ENCODE measurements at places on chromosomes 6 and 20. TPM values are rescaled to one million over a fixed set of nuclear protein-coding genes. Genes with fewer than 3 reads are reported as not detected.

DNA sequence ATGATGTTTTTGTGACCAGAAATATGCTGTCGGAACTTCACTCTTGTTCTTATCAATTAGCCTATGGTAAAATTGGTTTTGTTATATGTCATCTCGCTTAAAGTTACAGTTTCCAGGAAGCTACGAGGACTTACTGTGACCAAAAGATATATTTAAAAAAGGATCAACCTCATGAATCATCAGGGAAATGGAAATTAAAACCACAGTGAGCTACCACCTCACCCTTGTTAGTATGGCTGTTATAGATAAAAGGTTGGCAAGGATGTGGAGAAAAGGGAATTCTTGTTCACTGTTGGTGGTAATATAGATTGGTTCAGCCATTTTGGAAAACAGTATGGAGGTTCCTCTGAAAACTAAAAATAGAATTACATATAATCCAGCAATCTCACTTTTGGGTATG lies 14.3 kb upstream of the INSM1 start:
- no peak for DNase-seq

- peak; percentile 29 for DNase-seq
Measured at GRCh38 chr6:1313767-1314503, 2.0 kb downstream of the FOXQ1 start.

DNA sequence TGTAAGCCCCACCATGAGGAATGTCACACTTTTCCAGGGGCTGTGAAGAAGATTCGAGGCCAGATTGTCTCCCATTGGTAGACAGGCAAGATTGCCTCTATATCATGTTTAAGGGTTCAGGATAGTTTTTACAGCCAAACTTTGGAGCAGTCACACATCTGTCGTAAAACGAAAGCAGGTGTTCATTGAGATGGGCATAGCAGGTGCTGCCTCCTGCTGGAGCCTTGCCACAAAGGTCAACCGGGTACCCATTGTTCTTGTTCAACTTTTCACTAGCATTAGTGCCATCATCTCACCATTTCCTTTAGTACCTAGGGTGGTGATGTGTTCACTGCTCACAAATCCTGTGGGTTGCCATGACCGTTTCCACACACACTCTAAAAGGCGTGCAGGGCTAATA lies 198.3 kb downstream of the HTR1B start:
- no peak for DNase-seq

GRCh38 chr6:139659196-139659595 lies 284.7 kb upstream of the CITED2 start:
- peak; percentile 27 for DNase-seq

GRCh38 chr6:139549561-139550070 lies 175.2 kb upstream of the CITED2 start:
- DNase-seq: peak; percentile 77

DNA sequence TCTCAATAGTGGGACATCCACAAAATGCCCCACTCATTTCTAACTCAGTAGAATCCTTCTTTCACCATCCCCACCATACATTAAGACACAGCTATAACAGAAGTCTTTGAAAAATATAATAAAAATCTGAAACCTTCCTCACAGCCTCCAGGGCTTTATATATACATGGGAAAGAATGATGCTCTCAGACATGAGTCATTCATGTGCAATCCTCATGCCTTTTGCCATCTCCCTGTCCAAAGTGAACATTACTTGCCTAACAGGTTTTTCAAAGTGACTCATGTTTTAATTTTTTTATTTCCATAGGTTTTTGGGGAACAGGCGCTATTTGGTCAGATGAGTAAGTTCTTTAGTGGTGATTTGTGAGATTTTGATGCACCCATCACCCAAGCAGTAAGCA lies 162.7 kb downstream of the RALGAPA2 start:
- peak; percentile 98 for DNase-seq

DNA sequence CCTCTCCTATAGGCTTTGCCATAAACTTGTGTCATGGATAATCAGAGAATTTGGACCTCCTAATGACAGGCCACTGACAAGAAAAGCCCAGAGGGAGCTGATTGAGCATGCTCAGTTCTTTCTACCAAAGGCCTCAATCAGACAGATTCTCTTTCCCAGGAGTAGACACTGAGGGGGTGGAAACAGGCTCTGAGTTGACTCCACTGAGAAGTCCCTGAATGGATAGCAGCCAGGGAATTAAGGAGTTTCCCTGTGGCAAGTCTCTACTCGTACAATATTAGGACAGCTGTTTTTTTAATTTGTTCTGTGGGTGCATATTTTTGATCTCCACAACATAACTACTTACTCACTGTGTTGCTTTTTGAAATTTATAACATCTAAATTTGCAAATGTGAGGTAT lies 63.3 kb downstream of the SLC16A10 start:
- peak; percentile 95 for DNase-seq

DNA sequence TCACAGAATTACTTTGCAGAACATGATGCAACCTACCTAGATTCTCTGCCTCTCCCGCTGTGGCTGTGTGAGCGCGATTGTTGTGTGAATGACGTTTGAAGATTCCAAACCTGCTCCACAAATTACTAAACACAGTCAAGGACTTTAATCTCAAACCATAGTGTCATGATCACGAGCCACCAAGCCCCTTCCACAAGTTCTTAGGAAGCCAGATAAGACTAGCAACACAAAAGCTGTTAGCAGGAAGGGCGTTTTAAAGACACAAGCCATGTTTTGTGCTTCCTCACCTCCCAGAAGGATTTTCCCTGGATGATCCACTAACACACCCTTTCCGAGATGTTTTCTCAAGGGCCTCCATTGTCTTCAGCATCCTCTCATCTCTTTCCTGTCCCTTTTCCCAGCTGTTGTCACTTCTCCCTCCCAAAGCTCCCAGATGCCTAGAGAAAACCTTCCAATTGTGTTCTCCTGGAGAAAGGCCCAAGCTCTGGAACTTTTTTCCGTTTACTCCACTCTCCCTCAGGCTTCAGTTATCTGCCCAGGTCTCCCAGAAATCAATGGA lies 12.8 kb downstream of the OPN5 start:
- no peak for DNase-seq

HLA-DPA1 gene
- 1.1 TPM for total RNA-seq

TRIM40 gene
- total RNA-seq: not detected

NEDD9 gene
- total RNA-seq: 2.0 TPM

All from bronchial epithelial cell (primary cell).